Astrocyte (in vitro differentiated cells and primary cell): ENCODE measurements at places on chromosomes 3 and 15.

GRCh38 chr15:39828374-39828931, 45.8 kb upstream of the FSIP1 start:
- DNase-seq, result peak; percentile 72

GRCh38 chr3:107969525-107969924, 121.3 kb downstream of the CD47 start:
- DNase-seq, result no peak

DNA sequence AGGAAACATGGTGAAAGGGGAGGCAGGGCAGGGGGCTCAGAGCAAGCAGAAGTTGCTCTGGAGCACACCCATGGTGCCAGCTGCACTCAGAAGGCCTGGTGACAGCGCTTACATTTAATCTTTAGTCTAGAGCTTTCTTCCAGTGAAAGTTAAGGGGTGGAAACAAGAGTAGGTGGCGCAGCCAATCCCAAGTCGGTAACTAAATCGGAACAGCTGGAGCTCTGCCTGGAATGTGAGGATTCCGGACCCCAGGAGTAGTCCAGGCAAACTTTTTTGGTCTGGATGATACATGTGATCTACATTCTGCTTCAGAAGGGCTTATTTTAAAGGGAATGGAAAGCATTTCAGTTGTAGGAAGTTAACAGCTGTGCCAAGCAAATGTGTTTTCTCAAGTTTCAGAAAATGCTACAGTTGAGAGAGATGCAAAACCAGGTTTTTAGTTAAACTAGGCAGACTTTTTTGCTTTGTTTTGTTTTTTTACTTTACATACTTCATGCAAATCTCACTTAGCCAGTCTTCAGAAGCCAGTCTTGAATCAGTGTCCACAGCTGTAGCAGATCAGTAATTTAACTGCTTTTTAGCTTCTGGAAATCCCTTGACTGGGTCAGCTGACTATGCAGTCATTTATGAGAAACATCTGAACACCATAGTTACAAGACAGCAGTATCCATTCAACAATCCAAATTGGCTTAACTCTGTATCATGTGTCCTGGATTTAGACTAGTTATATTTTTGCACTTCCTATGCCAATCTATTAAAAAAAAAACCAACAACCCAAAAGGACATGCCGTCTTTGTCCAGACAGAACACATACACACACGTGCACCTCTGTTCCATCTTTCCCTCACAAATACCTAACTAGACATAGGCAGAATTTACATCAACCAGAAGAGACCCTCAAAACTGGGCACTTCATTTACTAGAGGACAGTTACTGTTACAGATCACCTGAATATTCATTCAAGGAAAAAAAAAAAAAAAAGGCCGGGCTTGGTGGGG, 33.2 kb downstream of the ZNF106 start:
- DNase-seq, result peak; percentile 95

GRCh38 chr3:71168121-71168721, 415.3 kb downstream of the FOXP1 start:
- peak; percentile 69 for DNase-seq

- peak; percentile 14 for DNase-seq
Measured at GRCh38 chr3:110932567-110932966, 139.0 kb upstream of the NECTIN3 start.

DNA sequence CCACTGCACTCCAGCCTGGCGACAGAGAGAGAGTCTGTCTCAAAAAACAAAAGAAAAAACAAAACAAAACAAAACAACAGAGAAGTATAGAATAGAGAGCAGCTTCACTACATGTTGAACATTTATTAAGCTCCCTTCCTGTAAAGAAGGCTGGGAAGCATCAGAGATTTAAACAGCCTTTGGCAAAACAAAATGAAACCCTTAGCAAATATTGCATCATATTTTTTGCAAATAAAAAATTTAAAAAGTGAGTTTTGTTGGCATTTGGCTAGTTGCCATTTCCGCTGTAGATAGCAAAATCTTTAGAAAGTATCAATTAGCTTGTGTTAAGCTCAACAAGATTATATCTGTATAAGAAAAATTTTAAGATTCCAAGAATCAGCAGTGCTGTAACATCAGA, 151.2 kb downstream of the SERPINI1 start:
- no peak for DNase-seq

DNA sequence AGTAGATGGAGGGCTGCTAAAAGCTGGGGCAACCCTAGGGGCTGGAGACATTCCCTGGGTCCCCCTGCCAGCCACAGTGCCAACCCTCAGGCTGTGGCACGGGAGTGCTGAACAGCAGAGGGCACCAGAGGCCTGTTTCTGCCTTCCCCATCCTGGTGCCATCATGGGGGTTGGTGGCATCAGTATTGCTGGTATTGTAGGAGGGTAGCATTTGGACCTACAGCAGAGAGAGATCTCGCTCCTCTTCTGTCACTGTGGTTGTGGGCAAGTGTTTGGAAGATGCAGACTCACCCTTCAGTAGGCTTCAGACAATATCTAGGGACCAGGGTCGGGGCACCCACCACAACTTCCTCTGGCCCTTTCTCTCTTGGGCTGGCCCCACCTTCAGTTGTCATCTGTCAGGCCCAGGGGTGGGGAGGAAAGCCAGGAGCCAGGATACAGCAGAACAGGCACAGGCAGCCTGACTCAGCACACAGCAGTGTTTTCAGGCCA, 123.5 kb downstream of the RPLP1 start:
- no peak for DNase-seq

GRCh38 chr3:26588931-26589330, 33.6 kb upstream of the LRRC3B start:
- no peak for DNase-seq

DNA sequence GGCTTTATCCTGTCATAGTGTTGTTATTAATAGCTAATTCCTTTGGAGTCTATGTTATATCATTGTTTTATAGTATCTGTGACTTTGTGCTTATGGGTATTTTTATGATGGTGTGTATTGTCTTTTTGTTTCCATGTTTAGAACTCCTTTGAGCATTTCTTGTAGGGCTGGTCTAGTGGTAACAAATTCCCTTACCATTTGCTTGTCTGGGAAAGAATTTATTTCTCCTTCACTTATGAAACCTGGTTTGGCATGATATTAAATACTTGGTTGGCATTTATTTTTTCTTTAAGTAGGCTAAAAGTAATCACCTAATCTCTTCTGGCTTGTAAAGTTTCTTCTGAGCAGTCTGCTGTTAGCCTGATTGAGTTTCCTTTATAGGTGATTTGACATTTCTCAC, 47.7 kb upstream of the ROBO1 start:
- no peak for DNase-seq

DNA sequence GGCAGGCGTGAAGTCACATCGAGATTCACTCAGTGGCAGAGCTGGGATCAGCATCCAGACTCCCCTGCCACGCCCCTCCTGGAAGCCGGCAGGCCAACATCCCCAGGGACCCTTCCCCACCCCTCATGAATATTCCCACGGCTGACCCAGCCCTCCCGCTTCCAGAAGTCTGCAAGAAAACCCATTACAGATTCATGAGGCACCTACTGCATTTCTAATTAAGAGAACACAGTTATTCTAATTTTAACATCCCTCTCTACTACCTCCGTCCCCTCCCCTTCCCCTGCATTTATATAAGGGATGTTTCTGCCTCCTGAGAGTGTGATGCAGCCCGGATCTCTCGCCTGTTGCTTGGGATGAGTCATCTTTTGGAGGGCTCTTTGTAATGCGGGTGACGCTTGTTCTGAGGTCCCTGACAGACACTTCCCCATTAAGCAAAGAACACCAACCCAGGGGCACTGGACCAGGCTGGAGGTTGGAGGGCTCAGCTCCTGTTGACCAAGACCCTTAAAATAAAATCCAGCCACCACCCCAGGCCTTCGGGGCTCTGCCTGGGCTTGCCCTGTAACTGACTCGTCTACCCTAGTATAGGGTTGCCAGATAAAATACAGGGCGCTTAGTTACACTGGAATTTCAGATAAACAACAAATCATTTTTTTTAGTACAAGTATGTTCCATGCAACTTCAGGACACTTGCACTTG, 118.7 kb downstream of the NUP210 start:
- peak; percentile 79 for DNase-seq

DNA sequence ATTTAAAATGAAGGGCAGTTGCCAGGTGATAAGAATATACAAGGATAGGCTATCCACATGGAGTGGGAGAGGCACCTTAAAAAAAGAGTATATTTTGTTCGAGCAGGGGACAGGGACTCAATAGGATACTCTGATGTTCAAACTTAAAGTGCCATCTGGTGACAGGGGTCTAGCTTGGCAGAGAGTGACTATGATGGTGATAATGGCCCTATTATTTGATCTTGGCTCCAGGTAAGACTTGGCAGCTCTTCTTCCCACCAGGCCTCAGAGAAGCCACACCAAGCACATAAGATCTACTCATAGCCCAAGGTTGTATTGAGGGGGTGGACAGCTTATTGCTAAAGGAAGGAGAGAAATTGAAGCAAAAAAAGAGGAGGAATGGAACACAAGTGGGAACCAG, 109.0 kb upstream of the MANF start:
- no peak for DNase-seq

- no peak for DNase-seq
Measured at GRCh38 chr15:65914981-65915925, 46.0 kb downstream of the RAB11A start.

- no peak for DNase-seq
Measured at GRCh38 chr3:136750209-136750896, 1.8 kb downstream of the STAG1 start.

DNA sequence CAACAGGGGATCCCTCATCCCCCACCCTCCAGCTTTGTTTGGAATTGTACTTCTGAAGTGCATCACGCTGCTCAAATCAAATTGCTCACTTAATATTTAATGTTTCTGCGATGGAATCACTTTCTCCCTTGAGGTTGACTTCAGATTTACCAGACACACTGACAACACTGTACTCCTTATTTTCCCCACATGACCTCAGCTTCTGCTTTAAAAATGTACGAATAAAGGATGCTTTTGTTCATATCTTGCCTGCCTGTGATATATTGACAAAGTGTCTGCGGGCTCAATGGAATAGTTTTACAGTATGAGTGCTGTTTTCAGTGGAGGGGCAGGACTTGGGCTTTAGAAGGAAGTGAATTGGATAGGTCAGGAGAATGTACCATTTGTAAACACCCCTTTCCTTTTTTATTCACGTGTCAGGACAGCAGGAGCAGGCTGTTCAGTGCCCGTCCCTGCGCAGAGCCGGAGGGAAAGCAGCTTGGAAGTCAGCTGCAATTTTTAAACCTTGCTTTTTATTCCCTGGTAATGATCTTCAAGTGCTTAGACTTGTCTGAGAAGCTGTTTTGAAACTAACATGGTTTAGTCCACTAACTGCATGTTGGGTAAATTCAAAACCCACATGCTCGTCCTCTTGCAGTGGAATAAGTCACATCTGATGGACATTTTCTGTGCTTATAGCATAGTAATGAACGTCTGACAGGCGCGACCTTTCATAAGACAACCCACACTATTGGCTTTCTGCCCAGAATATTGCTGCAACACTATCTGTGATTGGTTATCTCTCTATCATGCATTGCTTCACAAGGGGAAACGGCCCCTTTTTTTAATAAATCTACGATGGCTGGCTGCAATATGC, 29.9 kb downstream of the MBNL1 start:
- peak; percentile 95 for DNase-seq
